ENCODE measurements at places on chromosomes 13 and 19. TPM values are rescaled to one million over a fixed set of nuclear protein-coding genes. Genes with fewer than 3 reads are reported as not detected.

The FFAR1 gene
- polyA plus RNA-seq: not detected

The AMER2 gene
- polyA plus RNA-seq: not detected

The KLK2 gene
- not detected for polyA plus RNA-seq

The GJB2 gene
- polyA plus RNA-seq: 3.0 TPM

The MCEMP1 gene
- polyA plus RNA-seq: not detected

The NCR1 gene
- not detected for polyA plus RNA-seq

The CILP2 gene
- 0.25 TPM for polyA plus RNA-seq

The PDE4C gene
- polyA plus RNA-seq: 0.46 TPM

The ZNF507 gene
- 20.3 TPM for polyA plus RNA-seq

The KRTDAP gene
- polyA plus RNA-seq: not detected

The SOHLH2 gene
- 0.14 TPM for polyA plus RNA-seq

The ZNF415 gene
- 14.5 TPM for polyA plus RNA-seq

DNA sequence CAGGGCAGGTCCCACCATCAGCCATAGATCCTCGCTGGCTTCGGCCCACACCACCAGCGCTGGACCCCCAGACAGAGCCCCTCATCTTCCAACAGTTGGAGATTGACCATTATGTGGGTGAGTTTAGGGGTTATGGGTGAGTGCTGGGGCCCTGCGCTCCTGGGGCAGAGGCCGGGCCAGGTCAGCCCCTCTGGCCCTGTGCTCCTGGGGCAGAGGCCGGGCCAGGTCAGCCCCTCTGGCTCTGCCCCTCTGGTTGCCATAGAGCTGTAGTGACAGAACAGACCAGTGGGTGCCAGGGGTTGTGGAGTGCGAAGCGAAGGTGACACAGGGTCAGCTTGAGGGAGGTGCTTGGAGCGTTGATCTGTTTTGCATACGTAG, 15.2 kb downstream of the POLD1 start:
- DNase-seq: no peak

DNA sequence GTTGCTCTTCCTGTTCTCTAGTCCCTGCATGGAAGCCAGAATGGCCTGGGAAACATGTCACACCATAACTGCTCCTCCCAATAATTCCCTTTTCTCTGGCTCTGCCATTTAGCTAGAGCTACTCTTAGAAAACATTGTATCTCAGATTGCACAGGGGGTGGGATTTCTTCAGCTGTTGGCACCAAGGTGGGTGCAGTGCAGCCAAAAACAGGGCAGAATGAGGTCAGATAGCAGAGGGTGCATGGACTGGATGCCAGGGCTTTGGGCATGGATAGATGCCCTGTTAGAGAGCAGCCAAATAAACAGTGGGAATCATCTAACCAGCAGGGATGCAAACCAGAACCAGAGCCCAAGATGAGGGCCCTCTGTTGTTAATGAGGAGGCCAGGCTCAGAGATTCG, 4.9 kb upstream of the AMER2 start:
- no peak for DNase-seq

DNA sequence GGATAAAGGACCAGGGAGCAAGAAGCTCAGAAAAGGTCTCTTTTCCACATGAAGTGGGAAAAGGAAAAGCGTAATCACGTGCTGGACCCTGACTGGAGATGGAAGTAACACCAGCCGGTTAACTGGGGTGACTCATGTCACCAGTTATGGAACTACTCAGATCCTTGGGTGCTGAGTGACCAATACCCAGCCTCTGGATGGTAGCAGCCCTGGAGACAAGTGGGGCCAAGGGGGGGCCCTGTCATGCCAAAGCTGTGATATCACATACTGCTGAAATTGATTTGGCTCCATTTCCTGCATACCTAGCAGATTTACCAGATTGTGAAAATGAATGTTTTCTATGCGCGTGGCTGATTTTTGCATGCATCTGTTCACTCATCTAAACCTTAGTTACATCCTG, 158.9 kb downstream of the ZIC5 start:
- DNase-seq: no peak

- no peak for DNase-seq
These were observed 33.0 kb upstream of the ADGRE5 start for GRCh38 chr19:14347999-14348889.

DNA sequence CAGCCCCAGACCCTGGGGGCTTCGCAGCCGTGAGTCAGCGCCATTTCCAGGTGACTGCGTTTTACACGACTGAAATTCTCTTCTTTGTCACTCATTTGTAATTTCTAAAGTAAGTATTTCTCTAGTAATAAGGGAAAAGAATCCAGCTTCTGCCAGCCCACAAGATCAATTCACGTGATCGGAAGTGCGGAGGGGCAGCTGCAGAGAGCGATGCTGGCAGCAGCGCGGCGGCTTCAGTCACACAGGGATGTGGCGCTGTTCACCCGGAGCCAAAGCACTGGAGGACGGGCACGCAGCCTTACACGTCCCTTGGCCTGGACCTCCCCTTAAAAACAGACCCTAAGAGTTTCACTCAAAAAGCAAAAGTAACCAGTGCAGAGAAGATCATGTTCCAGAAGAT, 18.4 kb downstream of the GRTP1 start:
- no peak for DNase-seq

- DNase-seq: no peak
These were observed 17.1 kb downstream of the RGL3 start for GRCh38 chr19:11401808-11402543.

GRCh38 chr19:46841458-46842083, 9.1 kb downstream of the AP2S1 start:
- no peak for DNase-seq

GRCh38 chr19:33777351-33777750, 19.3 kb upstream of the KCTD15 start:
- DNase-seq: no peak

DNA sequence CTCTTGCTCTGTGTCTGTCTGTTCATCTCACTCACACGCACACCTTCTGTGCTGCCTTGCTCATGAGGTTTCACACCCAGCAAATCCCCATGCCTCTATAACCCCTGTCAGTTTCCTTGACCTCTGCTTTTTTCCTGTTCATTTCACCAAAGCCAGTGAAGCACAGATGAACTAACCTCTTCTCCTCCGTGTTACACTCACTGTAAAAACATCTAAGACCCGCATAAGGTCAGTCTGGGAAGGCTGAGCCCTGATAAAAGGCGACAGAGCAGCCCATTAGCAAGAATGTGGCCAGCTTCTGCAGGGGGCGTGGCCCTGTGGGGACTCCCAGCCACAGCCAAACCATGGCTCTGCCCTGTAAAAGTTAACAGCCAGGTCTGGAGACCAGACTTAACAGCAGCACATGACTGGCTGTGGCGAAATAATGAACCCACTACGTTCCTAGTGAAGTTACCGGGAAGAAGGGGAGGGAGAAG, 42.8 kb upstream of the NPAS1 start:
- DNase-seq: no peak

- DNase-seq: no peak
These were observed 5.3 kb downstream of the ZNF557 start for GRCh38 chr19:7074705-7075282.

GRCh38 chr19:42521346-42522030, 6.8 kb downstream of the CEACAM1 start:
- no peak for DNase-seq

DNA sequence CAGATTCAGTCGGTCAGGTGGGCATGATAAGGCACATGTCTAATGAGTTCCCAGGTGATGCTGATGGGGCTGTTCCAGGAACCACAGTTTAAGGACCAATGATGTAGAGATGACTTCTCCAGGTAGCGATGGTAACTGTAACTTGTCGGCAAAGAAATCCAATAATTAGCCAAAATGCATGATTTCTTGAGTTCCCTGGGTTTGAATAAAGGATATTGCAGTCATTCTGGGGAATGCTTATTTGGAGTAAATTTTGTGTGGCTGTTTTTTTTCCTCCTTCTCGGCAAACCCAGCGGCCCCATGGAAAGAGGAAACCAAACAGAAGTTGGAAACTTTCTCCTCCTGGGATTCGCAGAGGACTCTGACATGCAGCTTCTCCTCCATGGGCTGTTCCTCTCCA, at the start of gene OR7C2:
Gene OR7C2 (plus strand): TSS at position 301 of the 400 bp plus-strand sequence. CDS start 0 bp downstream, at position 301.
- DNase-seq: no peak

DNA sequence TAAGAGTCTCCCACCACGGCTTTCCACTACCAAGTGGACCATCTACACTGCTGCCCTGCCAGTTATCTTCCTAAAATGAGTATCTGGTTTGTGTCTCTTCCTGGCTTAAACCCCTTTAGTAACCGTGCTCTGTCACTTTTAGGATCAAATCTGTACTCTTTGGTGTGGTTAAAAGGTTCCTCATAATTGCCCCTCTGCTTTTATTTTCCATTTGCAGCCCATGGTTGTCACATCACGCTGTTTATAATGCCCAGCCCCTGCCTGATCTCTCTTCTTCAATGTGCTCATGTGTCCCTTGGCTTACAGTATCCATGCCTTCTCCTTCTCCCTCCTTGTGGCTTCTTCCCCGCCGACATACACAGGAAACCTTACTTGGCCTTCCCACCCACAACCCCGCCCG, 100.1 kb downstream of the DGKH start:
- no peak for DNase-seq

DNA sequence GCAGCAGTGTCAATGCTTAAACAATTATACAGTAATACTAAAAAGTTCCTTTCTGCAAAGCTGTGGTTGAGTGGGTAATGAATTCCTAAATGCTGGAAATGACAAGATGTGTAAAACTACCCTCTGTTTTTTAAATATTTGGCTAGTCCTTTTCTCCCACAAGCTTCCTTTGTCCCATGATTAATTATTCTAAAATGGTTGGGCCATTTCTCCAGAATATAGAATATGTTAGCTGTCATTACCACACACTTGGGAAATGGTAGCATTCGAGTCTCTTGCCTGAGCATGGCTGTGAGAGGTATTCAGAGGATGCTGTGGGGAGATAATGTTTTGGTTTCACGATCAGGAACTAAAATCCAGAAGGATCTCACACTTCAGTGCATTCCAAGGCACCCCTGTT, 1185.8 kb downstream of the UQCRFS1 start:
- no peak for DNase-seq

DNA sequence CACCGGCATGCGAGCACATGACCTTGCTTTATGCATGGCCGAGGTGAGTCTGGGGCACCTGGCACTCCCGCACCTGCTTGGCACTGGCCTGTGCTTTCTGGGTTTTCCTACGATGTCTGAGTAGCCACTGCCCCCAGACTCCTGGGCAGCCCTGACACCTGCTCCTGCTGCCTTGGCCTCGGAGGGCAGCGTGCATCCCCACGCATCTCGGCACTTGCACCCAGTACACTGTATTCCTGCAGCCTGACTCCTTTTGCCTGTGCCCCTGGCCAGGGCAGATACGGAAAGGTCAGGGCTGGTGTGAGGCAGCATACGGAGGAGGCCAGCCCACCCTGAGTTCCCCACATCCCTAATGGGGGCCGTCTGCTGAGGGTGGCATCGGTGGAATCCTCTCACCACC, 340.6 kb downstream of the TEX29 start:
- DNase-seq: no peak

- DNase-seq: no peak
These were observed 268.7 kb downstream of the NHLRC3 start for GRCh38 chr13:39306639-39307589.

GRCh38 chr19:46668662-46669061, 7.7 kb upstream of the DACT3 start:
- no peak for DNase-seq

DNA sequence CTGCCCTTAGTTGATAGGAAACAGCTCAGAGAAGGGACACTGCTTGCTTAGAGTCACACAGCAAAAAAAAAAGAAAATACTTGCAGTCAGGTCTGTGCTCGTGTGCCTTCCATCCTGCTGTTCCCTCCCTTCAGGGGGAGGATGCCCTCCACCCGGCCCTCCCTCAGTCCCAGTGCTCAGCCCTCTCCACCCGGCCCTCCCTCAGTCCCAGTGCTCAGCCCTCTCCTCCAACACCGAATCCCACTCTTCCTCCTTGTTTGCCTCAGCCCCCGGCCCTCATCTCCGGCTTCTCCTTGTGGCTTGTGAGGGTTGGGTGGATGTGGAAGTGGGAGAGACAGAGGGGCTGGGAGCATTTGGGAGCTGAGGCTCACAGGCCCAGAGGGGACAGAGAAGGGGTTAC, 5.8 kb downstream of the TFPT start:
- DNase-seq: no peak

DNA sequence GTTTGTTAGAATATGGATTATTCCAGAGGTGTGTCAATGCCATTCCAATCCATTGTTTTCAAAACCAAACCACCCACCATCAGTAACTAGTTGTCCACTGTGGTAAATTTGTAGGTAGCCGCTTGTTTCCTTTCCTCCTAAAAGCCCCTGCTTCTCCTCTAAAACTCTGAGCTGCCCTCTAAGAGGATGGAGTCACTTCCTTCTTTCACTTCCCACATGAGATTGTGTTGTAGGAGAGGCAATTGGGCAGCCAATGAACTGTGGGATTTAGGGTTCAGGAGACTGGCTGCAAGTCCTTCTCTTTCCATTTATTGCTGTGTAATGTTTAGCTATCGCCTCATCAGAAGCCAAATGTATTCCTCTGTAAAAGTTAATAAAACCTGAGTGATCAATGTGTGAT, 49.9 kb upstream of the RFXAP start:
- no peak for DNase-seq

All from AG04450 (cell line).